Activated T-helper 1 cell treated with Interleukin-2 at 50 U/mL for 16 hours (primary cell): ENCODE measurements at places on chromosomes 2 and 18.

GRCh38 chr2:37650548-37651093 lies 20.8 kb downstream of the CDC42EP3 start:
- DNase-seq, result no peak

DNA sequence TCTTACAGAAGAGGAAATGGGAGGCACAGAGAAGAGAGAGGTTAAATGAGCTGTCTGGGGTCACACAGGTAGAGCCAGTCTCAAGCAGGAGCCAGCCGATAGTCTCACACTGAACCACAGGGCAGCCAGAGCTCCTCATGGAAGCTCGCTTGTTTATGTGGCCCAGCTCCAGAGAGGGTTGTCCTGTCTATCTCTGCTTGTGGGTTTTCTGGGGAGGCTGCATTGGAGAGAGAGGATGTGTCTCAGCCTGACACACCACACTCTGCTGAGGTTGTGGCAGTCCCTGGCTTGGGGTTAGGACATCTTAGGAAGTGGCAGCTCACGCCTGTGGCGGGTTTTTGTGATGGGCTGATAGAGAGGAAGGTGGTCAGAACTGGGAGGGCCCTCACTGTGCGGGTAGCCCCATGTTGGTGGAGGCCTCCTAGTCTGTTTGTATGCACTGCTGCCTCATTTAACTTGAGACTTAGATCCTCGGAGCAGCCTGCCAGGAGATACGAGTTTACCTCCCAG lies 52.3 kb downstream of the TCF7L1 start:
- DNase-seq, result no peak

GRCh38 chr2:239298116-239298804 lies 102.6 kb downstream of the HDAC4 start:
- peak; percentile 64 for DNase-seq

- DNase-seq, result no peak
Measured at GRCh38 chr2:201128033-201128432, 12.1 kb downstream of the CFLAR start.

- no peak for DNase-seq
Measured at GRCh38 chr2:7071916-7072556, 154.8 kb downstream of the RNF144A start.

- no peak for DNase-seq
Measured at GRCh38 chr2:101064505-101064867, 62.4 kb downstream of the RPL31 start.

- no peak for DNase-seq
Measured at GRCh38 chr18:22451796-22452195, 34.1 kb upstream of the CTAGE1 start.

- no peak for DNase-seq
Measured at GRCh38 chr2:172098287-172098649, 4.4 kb downstream of the DLX2 start.

- no peak for DNase-seq
Measured at GRCh38 chr18:67901573-67901972, 385.1 kb upstream of the DSEL start.

GRCh38 chr2:29655391-29656086 lies 265.8 kb downstream of the ALK start:
- no peak for DNase-seq

- DNase-seq, result no peak
Measured at GRCh38 chr18:75829091-75829490, 401.6 kb upstream of the SMIM21 start.

DNA sequence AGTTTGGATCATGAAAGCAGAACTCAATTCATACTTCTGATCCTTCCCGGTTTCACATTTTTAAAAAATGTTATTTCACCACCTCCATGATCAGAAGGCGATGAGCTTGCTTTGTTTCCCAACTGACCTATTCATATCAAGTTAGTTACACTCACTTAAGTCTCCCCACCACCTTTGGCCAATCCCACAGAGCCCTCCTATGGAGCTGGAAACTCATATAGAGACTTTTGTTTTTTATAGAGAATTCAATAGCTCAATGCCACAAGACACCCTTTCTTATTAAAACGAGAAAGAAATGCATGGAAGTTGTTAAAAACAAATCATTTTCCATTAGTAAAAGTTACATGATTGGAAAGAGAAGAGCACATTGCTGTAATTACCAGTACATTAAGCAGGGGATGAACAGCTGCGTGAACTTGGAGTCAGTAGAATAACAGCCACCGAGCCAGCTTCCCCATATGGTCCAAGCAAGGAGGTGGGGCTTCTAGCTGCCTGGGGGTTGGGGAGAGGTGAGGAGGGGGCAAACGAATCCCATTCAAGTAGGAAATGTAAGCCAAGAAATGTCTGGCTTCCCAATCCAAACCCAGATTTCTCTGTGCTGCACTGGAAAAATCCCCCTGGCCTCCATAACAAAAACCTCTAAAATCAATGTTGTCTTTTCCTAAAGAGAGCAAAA lies 614.5 kb downstream of the IRS1 start:
- no peak for DNase-seq

DNA sequence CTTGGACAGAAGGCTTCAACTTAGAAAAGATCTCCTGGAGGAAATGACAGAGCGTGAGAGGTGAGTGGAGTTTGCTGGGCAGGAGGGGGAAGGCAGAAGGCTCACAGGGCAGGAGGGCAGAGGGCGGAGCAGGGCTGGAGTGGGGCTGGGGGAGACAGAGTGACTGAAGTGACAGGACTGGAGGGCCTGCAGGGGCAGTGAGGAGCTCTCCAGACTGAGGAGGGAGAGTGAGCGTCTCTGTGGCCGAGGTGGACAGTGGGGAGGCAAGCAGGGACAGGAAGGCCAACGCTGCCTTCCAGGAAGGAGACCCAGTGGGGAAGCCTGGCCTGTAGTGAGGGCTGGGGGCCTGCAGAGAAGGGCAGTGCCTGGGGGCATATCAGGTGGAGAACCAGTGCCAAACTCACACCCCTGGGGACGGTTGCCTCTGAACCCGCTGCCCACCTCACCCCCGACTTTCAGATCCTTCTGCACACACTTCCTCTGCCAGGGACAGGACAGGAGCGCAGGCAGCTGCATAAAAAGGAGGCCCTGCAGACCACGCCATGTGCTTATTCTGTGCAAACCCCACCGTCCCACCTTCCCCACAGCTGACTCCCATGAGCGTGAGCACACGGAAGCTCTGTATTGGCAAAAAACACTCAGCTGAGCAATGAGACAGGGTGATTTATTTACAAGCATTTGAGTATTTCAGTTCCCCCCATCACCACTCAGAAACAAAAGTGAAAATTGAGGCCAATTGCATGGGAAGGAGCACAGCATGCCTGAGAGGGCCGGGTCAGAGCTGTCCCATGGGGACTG lies 244.3 kb downstream of the FAM210A start:
- no peak for DNase-seq

- no peak for DNase-seq
Measured at GRCh38 chr2:188449561-188449960, 157.9 kb downstream of the GULP1 start.

DNA sequence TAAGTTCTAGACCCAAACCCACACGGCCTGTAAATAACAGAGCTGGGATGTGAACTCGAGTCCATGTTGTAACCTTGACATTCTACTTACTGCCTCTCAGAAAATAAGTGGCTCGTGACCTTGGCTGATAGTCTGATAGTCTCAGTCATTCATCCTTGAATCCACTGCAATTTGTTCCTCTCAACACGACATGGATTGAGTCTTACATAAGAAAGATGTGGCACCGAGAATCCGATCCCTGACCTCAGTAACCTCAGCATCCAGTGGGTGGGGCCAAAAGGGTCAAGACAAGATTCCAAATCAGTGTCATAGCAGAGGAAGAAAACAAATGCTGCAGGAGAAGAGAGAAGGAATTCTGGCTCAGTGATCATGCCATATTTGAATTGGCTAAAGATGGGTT lies 97.6 kb downstream of the MAPRE2 start:
- DNase-seq, result no peak

GRCh38 chr2:104163611-104164130 lies 690.2 kb upstream of the POU3F3 start:
- no peak for DNase-seq

DNA sequence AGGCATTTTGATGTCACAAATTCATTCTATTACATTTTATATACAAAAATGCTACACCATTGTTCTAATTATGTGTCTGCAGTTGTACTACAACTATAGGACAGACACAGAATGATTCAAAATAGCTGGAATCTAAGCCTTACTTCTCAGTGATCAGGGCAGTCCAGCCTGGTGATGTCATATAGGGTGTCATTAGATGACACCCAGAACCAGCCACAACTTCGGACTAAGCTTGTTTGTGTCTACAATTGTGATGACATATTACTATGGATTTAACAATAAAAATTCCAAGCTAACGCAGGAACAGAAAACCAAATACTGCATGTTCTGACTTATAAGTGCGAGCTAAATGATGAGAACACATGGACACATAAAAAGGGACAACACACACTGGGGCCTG lies 31.0 kb downstream of the M1AP start:
- no peak for DNase-seq

DNA sequence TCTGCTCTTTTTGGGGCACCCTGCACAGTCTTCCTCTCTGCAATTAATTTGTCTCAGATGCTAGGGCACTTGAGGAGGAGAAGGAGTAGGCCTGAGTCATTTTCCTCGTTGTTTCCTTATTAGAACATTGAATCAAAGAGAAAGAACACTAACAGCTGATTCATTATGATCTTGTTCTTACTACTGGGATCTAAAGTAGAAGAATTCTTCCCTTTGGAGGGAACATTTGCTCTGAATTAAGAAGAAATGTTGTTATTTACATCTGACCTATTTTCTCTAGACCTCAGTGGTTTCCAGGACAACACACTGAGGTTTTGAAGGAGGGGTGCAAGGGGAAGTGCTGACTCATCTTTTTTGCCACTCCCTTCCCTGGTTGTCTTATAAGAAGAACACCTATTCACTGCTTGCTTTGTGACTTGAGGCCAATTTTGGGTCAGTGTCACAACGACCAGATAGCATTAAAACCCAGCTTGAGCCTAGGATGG lies 24.3 kb upstream of the STAT1 start:
- DNase-seq, result no peak

DNA sequence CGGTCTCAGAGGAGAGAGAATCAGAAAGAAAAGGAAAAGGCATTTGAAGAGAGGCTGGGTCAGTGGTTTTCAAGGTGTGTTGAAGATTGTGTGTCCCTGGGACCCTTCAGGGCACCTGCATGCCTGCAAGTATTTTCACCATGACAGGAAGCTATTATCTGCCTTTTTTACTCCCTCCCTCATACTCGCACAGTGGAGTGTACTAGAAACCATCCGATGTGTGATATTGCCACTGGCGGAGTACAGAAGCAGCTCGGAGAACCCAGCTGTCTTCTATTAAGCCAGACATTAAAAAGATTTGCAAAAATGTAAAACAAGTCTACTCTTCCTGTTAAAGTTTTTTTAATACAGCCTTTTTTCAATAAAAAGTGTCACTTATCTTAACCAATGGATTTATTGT lies 33.7 kb upstream of the RFX8 start:
- DNase-seq, result no peak

GRCh38 chr2:127737892-127738291 lies 36.6 kb downstream of the SFT2D3 start:
- no peak for DNase-seq

- DNase-seq, result no peak
Measured at GRCh38 chr2:61536180-61536571, 2.0 kb downstream of the XPO1 start.

DNA sequence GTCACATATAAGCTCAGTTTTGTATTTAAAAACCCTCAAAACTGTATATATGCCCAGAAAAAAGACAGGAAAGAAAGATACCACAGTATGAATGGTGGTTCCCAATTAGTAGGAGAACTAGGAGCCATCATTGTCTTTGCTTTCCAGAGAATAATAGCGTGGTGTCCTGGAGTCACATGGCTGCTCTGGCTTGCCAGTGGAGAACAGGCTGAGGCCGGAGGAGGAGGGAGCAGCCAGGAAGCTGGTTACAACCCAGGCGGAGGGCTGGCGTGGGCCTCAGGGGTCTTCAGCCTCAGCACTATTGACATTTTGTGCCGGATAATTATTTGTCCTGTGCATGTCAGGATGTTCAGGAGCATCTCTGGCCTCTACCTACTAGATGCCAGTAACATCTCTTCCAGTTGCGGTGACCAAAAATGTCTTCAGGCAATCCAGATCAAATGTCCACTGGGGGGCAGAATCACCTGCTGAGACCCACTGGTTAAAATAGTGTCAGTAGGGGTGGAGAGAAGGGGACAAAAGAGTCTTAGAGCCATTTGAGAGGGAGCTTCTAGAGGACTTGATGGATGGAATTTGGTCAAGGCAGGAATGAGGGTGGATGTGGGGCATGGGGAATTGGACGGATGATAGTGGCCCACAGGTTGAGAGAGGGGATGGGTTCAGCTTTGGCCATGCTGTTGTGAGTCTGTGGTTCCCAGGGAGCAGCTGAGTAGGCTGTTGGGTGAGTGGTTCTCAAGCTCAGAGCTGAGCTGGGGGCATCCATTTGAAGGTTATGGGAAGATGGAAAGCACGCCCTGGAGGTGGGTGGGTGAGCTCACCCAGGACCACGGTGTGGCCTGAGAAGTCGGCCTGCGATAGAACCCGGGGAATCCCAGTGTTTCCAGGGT lies 144.9 kb downstream of the AGAP1 start:
- DNase-seq, result no peak

GRCh38 chr2:240275386-240275785 lies 134.9 kb upstream of the OTOS start:
- no peak for DNase-seq

DNA sequence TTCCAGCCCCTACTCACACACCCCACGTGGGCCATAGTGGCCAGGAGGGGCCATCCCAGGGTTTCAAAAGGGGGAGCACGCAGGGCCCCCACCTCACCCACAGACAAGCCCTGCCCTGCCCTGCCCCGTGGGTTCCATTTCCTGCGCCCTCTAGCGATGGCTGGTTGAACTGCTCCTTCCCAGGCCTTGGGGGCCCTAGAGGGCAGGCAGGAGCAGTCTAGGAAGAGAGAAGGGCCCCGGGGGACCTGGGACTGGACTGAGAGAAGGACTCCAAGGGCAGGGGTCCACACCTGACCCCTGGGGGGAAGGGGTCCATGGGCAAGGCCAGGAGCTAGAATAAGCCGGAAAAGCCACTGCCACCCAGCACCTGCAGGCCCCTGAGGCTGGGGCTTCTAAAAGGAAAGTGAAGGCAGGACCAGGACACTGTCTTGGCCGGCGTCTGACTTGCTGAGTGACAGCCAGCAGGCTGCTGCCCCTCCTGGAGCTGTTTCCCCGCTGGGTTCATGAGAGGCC lies 10.1 kb downstream of the CYP26B1 start:
- DNase-seq, result peak; percentile 29

GRCh38 chr18:48867978-48868377 lies 82.8 kb downstream of the SMAD7 start:
- DNase-seq, result no peak

DNA sequence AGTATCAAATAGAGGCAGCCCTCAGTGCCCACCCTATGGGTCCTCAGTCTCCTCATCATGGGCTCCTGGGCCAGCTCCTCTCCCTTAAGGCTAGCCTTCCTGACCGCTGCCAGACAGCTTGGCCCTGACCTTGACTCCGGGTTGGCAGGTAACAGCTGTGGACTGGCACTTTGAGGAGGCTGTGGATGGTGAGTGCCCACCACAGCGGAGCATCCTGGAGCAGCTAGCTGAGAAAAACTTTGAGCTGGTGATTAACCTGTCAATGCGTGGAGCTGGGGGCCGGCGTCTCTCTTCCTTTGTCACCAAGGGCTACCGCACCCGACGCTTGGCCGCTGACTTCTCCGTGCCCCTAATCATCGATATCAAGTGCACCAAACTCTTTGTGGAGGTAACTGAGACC lies 19.0 kb downstream of the CAD start:
- no peak for DNase-seq
